ENCODE measurements at places on chromosomes 2 and 18.

DNA sequence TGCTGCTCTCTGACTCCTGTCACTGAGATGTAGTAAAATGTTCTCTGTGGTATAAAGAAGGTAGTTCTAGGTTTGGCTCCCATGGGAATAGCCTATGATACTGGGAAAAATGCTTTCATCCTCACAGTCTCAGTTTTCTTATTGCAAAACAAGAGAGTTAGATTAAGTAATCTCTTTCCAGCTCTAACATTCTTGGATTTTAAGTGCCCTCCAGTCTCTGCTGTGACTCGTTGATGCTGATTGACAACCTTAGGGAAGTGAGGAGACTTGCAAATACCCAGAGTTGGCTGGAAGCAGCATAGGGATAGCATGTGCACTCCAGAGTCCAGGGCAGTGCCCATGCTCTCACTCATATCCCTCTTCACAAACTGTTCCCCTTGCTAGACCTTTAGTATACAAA, 534.9 kb downstream of the SLC4A3 start:
- no peak for DNase-seq

DNA sequence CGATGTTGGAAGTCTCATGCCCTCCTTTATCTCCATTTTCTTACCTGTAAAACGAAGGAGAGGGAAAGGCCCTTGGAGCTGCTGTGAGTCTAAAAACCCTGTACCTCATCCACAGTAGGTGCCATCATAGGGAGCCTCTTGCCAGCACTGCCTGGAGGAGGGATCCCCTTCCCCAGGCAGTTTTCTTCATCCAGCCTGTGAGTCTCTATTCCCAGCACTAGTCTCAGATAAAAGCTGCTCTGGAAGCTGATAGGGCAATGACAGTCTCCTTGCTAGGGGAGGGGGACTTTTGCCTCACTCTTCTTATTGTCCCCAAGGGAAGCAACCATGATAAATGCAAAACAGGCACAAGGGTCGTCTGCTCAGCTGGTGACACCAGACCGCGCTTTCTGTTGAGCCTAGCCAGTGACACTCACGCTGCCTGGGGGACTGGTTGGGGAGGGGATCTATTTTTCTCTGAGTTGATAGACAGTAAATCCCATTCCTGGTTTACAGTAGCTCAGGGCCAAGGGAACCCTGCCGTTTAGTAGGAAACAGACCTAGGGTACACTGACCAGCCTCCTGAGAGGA, 139.5 kb upstream of the NABP1 start:
- DNase-seq = no peak

- no peak for DNase-seq
Observed at GRCh38 chr2:94870440-94871225, 597 bp upstream of the TEKT4 start.

- no peak for DNase-seq
Observed at GRCh38 chr2:179037807-179038206, 12.1 kb downstream of the CCDC141 start.

GRCh38 chr2:232229911-232230310, 148.6 kb upstream of the ALPP start:
- DNase-seq = no peak

DNA sequence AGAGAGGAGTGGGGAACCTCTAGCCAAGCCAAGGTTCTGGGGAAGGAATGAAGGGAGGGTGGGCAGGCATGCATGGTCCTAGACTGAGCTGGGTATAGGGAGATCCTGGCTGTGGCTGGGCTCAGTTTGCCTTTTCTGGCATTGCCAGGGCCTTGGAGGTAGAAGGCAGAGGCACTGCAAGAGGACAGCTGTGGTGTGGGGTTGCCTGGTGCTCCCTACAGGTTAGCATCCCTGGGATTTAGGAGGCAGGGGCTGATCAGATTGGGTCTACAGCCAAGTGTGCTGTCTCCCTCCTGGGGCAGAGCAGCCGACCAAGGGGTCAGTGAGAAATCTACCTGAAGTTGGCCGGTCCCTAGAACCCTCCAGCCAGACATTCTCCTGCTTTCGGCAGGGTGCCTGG, 15.9 kb downstream of the ABCG8 start:
- DNase-seq = no peak

DNA sequence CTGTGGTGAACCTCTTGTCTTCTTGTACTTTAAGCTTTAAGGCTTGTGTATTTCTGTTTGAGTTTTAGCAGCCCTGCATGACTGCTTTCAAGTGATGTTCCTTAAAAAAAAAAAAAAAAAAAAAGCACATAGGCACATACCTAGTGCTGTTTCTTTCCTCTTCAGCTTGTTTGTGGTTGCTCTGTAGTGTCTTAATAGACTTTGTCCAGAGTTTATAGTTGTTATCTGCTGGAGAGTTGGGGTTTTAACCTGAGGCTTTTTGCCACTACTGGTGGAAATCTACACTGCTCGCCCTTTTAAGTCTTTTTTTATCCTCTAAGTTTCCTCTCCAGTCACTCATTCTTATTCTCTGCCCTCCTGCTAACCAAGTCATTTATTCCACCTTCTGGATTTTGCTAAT, 34.5 kb downstream of the AGFG1 start:
- no peak for DNase-seq

- no peak for DNase-seq
Observed at GRCh38 chr2:68098291-68098797, 35.5 kb upstream of the C1D start.

GRCh38 chr2:163604941-163605555, 130.8 kb downstream of the FIGN start:
- no peak for DNase-seq

GRCh38 chr2:238714038-238714528, 133.8 kb upstream of the TWIST2 start:
- DNase-seq = no peak

- no peak for DNase-seq
Observed at GRCh38 chr2:58886009-58886408, 644.9 kb upstream of the FANCL start.

- no peak for DNase-seq
Observed at GRCh38 chr2:224538561-224539138, 46.5 kb downstream of the CUL3 start.

GRCh38 chr18:497688-498087, 2.8 kb downstream of the COLEC12 start:
- DNase-seq = no peak

DNA sequence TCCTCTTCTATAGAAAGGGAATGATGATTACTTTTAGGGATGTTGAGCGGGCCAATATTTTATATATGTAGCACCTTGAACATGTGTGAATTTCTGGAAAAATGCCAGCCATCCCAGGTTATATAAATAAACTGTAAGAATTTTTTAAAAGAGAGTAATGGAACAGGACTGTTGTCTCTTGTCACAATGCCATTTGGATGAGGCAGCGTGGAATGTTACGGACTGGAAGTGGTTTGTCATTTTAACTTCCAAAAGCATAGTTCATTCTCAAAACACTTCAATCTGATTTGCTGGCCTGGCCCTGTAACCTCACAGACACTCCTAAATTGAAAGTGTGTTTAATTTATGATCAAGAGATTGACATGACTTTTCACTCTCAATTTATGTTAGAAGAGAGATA, 70.8 kb downstream of the TPGS2 start:
- no peak for DNase-seq

GRCh38 chr2:200968735-200969134, 5.3 kb upstream of the ORC2 start:
- DNase-seq = no peak

DNA sequence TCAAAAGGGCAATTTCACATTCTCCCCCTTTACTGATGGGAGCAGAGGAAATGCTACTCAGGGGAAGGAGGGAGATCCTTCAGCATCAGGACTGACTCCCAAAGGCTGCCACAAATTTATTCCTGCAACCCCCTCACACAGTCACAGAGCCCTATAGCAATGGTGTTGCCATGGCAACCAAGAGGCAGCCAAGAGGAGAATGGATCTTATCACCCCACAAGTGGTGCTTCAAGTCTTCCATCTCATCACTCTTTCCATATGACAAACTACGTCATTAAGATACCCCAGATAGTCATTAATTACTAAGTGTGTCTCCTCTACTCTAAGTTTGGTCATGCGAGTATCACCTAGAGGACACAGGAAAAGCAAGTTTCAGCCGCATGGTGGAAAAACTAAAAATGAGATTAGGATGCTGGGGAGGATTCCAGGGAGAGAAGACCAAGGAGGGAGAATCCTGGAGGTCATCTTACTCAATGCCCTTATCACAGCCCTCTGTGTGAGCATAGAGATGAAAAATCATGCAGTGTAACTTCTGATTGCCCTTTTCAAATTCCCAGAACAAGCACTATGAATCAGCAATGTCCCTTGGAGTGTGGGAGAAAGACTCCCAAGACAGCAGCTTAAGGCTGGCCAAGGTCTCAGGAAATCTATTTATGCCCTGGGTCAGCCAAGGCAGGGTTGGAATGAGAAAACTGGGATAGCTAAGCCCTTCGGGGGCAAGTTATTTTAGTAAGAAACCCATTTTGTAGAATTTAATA, 885.7 kb upstream of the KLHL29 start:
- DNase-seq = no peak

- DNase-seq = no peak
Observed at GRCh38 chr2:127117603-127118002, 10.6 kb upstream of the BIN1 start.

DNA sequence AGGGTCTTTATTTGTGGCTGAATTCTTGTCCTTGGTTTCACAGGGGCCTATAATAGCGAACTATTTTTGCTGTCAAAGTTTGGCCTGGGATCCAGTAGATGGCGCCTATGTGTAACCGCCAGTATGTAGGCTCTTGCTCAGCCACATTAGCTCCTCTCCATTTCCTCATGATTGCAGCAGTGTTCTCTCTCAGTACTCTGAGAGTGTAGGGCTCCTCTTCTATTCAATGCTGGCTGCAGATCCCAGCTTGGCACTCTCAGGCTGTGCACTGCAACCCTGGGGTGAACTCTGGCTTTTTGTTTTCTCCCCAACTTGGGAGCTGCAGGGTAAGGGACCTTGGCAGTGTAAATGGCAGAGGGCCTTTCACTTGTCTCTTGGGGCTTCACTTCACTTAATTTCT, 344.6 kb upstream of the CHAC2 start:
- no peak for DNase-seq

DNA sequence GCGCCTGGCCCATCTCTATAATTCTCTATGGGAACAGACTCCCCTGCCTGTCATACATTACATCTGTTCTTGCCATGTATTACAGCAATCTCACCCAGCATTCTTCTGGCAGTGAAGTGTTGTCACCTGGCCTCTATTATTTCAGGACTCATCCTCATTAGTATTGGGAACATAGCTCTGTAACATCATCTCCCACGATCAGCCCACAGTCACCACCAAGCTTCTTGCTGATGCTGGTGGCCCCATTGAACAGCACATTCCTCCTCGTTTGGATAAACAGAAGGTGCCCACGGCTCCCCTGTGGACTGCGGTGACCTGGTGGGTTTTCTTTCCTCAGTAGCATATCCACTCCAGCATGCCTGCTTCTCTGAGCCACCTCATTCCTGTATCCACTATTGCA, 21.5 kb downstream of the CHCHD5 start:
- no peak for DNase-seq

- DNase-seq = no peak
Observed at GRCh38 chr2:221216636-221217035, 355.5 kb downstream of the EPHA4 start.

GRCh38 chr18:48408111-48408726, 964 bp downstream of the ZBTB7C start:
- no peak for DNase-seq

DNA sequence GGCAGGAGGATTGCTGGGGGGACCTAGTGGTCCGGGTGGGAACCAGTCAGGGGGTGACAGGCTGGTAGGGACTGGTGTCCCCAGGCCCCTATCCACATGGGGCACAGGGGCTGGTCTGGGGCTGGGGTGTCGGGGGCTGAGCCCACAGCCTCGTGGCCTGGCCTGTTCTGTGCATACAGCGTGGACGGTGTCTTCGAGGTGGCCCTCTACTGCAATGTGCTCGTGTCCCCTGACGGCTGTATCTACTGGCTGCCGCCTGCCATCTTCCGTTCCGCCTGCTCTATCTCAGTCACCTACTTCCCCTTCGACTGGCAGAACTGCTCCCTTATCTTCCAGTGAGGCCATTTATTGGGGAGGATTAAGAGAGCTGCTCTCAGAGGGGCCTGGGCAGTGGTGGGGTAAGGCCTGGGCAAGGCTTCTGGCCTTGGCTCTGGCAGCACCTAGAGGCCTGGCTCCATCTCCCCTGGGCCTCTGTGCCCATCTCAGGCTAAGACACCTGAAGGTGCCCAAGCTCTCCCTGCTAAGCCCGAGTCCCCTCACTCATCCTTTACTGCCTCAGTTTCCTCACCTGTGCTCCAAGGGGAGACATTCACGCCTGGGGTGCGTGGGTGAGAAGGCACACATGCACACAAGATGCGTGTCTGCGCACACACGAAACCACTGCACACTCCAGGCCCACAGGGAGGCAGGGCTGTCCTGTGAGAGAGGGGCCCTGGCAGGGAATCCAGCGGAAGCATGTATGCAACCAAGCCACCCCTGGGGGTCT, 1.9 kb downstream of the CHRNG start:
- no peak for DNase-seq

DNA sequence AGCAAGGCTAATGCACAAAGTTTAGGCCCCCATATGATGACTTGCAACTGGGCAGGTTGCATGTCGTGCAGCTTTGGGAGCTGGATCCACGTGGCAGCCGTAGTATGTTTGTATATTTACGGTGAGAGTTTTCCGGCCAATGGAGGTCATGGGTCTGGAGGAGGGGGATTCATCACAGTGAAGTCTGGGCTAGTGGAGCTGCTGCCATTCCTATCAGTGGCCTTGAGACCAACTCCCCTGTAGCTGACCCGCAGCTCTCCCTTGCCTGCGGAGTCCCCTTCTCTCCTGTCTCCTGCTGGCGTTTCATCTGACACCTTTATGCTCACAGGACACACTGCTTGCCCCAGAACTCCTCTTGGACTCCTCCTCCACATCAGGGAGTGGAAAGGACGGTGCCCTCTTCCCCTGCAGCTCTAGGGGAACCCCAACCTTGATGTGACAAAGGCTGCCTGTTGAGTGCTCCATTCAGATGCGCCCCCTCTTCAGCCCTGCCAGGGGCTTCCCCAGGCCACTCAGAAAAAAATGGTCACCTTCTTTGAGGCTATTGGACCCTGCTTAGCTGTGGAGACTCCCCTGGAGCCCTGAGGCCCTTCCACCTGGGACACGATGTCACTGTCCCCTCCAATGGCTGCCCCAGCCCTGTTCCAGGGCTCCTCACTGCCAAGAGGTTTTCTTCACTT, 121.7 kb downstream of the PXDN start:
- DNase-seq = no peak

- DNase-seq = no peak
Observed at GRCh38 chr2:238865744-238866355, 18.0 kb downstream of the TWIST2 start.

- DNase-seq = no peak
Observed at GRCh38 chr2:32865399-32866068, 81.2 kb upstream of the LTBP1 start.

GRCh38 chr2:202016579-202017227, 17.0 kb upstream of the FZD7 start:
- no peak for DNase-seq

DNA sequence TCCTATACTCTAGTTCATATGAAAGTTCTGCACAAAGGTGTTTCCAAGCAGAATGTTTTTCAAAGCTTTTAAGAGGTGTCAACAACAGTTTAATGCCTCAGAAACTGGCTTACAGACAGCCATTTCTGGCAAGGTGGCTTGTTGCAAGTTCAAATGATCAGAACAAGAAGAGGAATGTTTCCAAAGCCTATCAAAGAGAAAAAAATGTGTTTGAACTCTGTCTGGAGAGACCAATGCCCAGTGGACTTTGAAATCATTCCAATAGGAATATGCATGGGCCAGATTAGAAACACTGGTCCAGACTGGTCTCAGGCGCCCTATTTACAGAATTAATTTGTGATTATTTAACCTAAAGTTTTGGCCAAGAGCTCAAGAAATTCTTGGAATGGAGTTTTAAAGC, 106.2 kb downstream of the CPS1 start:
- no peak for DNase-seq
